ENCODE measurements at places on chromosomes 7 and 10. TPM values are rescaled to one million over a fixed set of nuclear protein-coding genes. Genes with fewer than 3 reads are reported as not detected.

- DNase-seq, result no peak
These were observed 209.1 kb downstream of the HGF start for GRCh38 chr7:81560708-81561107.

GRCh38 chr10:94916423-94916822, 22.0 kb upstream of the CYP2C9 start:
- no peak for DNase-seq

DNA sequence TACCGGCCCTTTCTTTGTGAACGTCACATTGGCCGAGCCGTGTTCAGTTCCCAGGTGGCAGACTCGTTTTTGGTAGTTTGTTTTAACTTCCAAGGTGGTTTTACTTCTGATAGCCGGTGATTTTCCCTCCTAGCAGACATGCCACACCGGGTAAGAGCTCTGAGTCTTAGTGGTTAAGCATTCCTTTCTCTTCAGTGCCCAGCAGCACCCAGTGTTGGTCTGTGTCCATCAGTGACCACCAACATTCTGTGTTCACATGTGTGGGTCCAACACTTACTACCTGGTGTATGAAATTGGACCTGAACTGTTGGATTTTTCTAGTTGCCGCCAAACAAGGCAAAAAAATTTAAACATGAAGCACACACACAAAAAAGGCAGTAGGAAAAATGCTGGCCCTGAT, 9.9 kb upstream of the CSGALNACT2 start:
- no peak for DNase-seq

GRCh38 chr7:30525429-30525828, 20.8 kb upstream of the GGCT start:
- no peak for DNase-seq

DNA sequence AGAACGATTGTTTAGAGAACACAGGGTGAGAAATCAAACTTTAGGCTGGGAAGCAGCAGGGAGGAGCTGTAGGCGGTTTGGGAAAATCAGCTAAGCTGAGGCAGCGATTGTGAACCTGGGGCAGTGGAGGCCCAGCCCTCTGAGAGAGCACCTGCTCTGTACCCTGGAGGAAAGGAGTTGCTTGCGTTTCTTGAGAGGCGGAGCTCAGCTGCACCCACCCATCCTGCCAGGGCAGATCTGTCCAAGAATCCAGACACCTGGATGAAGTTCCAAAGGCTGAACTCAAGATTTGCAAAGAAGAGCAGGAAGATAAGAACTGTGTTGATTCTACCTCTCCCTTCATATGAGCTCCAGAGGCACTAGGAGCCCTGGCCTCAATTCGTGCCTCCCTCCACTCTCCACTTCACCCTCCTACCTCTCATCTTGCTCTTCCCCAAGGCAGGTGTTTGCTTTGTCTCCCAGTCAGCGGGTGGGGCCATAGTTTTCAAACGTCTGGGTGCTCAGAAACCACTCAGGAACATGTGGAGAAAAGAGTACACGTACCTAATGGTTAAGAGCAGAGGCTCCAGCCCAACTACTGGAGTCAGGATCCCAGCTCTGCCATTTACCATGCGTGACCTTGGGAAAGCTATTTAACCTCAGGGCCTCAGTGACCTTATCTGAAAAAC, 21.5 kb upstream of the TMEM213 start:
- no peak for DNase-seq

GRCh38 chr10:118045158-118045836, 1.4 kb downstream of the RAB11FIP2 start:
- no peak for DNase-seq

DNA sequence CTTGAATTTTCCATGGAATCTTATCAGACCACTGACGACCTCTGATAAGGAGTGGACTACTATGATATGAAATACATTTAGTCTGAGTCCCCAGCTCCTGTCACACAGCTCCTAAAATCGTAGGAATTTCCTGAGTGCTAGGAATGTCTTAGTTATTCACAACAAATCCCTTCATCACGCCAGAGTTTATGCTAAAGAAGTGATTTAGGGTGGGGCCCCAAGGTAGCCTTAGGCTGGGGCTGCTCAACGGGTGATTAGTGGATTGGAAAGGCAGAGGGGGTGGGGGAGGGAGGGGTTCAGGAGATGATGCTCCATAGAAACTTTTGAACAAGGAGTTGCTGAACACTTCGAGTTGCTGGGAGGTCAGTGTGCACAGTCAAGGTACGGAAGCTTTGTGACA, 7.0 kb upstream of the TET1 start:
- no peak for DNase-seq

Gene NPY4R
- total RNA-seq, result not detected
